Heart left ventricle (tissue), 16 donors: ENCODE measurements at places on chromosomes 7 and 10. TPM values are rescaled to one million over a fixed set of nuclear protein-coding genes. Genes with fewer than 3 reads are reported as not detected.

DNA sequence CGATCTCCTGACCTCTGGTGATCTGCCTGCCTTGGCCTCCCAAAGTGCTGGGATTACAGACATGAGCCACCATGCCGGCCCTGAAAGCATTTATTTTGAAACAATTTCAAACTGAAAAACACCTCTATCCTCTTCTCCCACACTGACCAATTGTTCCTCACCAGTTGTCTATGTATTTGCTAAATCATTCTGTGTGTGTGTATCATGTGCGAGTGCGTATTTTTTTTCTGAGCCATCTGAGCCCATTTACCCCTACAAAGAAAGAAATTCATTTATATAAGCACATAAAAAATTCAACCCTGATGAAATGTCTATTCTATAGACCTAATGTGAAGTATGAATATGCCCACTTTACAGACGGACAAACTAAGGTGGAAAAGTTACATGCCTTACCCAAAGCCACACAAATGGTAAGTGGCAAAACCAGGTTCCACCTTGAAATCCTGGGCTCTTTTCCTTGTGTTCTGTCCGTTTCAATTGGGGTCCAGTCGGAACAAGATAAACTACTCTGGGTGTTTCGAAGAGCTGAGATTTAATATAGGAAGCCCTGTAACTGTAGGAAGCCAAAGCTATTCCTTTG lies 46.8 kb downstream of the RBM17 start:
- no peaks in the 10 kb centered on the region for H3K36me3 ChIP-seq
- DNase-seq = no peak
- no peak overlapping the region for H3K4me3 ChIP-seq
- peaks cover 9% of the 10 kb centered on the region for H3K27me3 ChIP-seq

- no peaks in the 10 kb centered on the region for H3K4me1 ChIP-seq
- H3K27me3 ChIP-seq = no peaks in the 10 kb centered on the region
- H3K27ac ChIP-seq = no peak overlapping the region
- no peaks in the 10 kb centered on the region for H3K36me3 ChIP-seq
These were observed 56.0 kb upstream of the TFEC start for GRCh38 chr7:116086547-116087045.

GRCh38 chr7:153524070-153524601 lies 528.1 kb upstream of the DPP6 start:
- H3K4me3 ChIP-seq = no peak overlapping the region
- peak overlapping the region; percentile 20 for H3K27ac ChIP-seq
- H3K27me3 ChIP-seq = no peaks in the 10 kb centered on the region
- no peaks in the 10 kb centered on the region for H3K36me3 ChIP-seq
- no peaks in the 10 kb centered on the region for H3K4me1 ChIP-seq

DNA sequence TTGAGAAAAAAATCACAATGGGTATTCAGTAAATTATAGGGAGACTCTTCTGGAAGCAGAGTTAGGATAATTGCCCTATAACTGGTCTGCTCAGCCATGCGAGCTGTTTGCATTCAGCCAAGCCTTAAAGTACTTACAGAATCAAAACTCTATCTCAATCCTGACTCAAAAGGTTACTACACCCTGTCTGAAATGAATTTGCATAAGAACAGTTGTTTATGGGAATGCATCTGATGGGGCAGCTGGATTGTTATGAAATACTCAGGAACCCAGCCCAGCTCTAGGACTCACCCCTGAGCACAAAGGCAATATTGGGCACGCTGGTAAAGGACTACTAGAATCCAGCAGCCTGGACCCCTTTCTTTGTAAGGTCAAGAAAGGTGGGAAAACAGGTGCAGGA lies 38.8 kb downstream of the AKR1B15 start:
- H3K4me3 ChIP-seq = no peak overlapping the region
- H3K36me3 ChIP-seq = no peaks in the 10 kb centered on the region
- H3K4me1 ChIP-seq = no peaks in the 10 kb centered on the region
- no peak for DNase-seq
- no peak overlapping the region for H3K27ac ChIP-seq

- H3K4me3 ChIP-seq = no peak overlapping the region
- H3K27ac ChIP-seq = no peak overlapping the region
- H3K27me3 ChIP-seq = no peaks in the 10 kb centered on the region
- peaks cover 4% of the 10 kb centered on the region for H3K4me1 ChIP-seq
- DNase-seq = no peak
These were observed 64.8 kb upstream of the GTF2IRD1 start for GRCh38 chr7:74388880-74389415.

- H3K27me3 ChIP-seq = no peaks in the 10 kb centered on the region
- peak within 1 kb of the TSS; percentile 68 for H3K4me3 ChIP-seq
- H3K27ac ChIP-seq = peak within 1 kb of the TSS; percentile 75
- peak; percentile 72 for DNase-seq
- no peaks in the 10 kb centered on the region for H3K36me3 ChIP-seq
- H3K4me1 ChIP-seq = no peaks in the 10 kb centered on the region
These were observed at the start of gene MYOF for GRCh38 chr10:93482145-93482834. Gene MYOF (minus strand): TSS chr10:93482334. CDS start chr10:93482194, 140 bp downstream.

GRCh38 chr7:51224811-51225595 lies 91.6 kb downstream of the COBL start:
- H3K4me1 ChIP-seq = no peaks in the 10 kb centered on the region
- H3K27ac ChIP-seq = no peak overlapping the region
- H3K36me3 ChIP-seq = no peaks in the 10 kb centered on the region

DNA sequence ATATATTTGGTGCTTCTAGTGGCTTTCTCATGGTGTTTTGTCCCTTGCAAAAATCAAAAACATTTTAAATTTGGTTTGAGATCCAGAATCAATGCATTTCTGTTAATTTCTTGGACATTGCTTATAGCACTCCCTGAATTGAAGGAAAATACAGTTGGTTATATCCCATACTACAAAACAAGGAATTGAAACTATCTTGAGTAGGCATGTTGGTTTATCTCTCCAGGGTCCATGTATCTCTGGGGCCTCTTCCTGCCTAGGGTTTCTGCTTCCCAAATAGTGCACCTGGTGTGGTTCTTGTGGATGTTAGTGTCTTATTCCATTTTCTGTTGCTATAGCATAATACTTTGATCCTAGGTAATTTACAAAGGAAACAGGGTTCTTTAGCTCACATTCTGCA lies 212.4 kb downstream of the CAMK1D start:
- no peaks in the 10 kb centered on the region for H3K27me3 ChIP-seq
- DNase-seq = no peak
- H3K36me3 ChIP-seq = no peaks in the 10 kb centered on the region
- no peaks in the 10 kb centered on the region for H3K4me1 ChIP-seq
- no peak overlapping the region for H3K27ac ChIP-seq

DNA sequence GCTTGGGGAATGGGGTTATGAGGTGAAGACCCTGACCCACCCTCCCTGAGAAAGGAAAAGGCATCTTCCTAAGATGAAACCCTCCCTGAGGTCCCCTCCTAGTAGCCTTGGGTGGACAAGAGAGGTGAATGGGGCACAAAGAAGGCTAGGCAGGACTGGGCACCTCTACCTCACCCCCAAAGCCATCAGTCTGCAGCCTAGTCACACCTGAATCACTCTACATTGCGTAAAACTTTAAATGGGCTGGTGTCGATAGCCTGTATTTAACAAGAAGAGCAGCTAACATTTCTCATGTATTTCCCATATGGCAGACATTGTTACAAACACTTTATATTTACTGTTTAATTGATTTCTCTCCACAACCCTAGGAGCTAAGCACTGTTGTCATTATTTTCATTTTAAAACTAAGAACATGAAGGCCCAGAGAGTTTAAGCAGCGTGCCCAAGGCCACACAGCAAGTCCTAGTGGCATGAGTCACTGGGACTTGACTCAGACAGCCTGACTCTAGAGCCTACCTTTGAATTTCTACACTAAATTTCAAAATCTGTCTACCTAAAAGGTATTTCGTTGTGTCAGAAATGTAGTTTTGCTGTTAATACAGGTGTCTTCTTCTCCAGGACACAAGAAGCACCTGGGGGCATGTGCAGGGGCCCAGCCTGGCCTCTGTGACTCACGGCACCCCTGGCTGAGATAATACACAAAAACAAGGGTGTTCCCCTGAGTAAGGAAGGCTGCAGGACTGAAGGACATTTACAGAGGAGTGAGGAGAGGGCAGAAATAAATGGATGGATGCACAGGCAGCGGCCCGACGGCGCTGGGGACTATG lies 3.4 kb downstream of the AOC1 start:
- no peak overlapping the region for H3K4me3 ChIP-seq
- no peaks in the 10 kb centered on the region for H3K36me3 ChIP-seq
- peaks cover 12% of the 10 kb centered on the region for H3K27me3 ChIP-seq
- DNase-seq = no peak
- no peaks in the 10 kb centered on the region for H3K4me1 ChIP-seq

DNA sequence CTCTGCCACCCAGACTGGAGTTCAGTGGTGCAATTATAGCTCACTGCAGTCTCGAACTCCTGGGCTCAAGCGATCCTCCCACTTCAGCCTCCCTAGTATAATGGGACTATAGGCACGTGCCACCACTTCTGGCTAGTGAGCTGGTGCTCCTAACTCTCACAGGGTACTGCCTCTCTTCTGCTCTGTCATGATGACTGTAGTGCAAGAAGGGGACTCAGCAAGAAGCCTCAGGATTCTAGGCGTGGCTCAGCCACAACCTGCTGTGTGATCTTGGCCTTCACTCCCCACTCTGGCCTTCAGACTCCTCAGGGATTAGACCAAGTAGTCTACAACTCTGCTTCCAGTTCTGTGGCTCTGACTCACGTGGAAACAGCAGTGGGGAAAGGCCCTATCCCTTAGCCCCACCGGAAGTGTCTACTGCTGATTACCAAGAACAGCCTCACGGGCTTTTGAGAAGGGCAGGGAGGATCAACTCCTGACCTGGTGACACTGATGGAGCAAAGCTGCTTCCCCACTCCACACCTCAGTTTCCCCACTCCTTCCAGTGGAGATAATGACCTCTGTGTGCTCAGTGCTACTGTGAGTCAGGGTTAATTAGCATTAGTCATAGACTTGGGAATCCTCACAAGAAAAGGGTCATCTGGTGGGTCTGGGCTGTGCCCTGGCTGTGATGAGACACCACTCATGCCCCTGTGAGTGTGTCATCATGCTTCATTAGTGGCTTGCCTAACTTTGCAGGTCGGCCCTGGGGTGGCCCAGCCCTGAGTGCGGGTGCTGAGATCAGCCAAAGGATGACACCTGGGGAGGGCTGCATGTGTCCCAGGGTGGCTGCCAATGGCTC lies 41.1 kb downstream of the ZC3HC1 start:
- peaks cover 23% of the 10 kb centered on the region for H3K4me1 ChIP-seq
- no peaks in the 10 kb centered on the region for H3K27me3 ChIP-seq
- no peak for DNase-seq
- no peak overlapping the region for H3K4me3 ChIP-seq
- H3K27ac ChIP-seq = peak overlapping the region; percentile 34
- H3K36me3 ChIP-seq = no peaks in the 10 kb centered on the region

GRCh38 chr10:87915406-87915805 lies 52.0 kb downstream of the PTEN start:
- DNase-seq = no peak
- H3K4me3 ChIP-seq = no peak overlapping the region
- no peaks in the 10 kb centered on the region for H3K36me3 ChIP-seq
- H3K27ac ChIP-seq = peak overlapping the region; percentile 8
- peaks cover 29% of the 10 kb centered on the region for H3K4me1 ChIP-seq

GRCh38 chr10:112768121-112768520 lies 181.9 kb upstream of the TCF7L2 start:
- DNase-seq = no peak
- no peaks in the 10 kb centered on the region for H3K36me3 ChIP-seq
- H3K27me3 ChIP-seq = no peaks in the 10 kb centered on the region
- no peak overlapping the region for H3K27ac ChIP-seq

GRCh38 chr10:99235658-99236626 lies at the start of gene HPSE2:
Gene HPSE2 (minus strand): TSS chr10:99235852.
- H3K4me1 ChIP-seq = peaks cover 30% of the 10 kb centered on the region
- no peak for DNase-seq
- no peaks in the 10 kb centered on the region for H3K36me3 ChIP-seq

GRCh38 chr10:133278577-133279265 lies 2.1 kb upstream of the ADAM8 start:
- H3K4me3 ChIP-seq = no peak overlapping the region
- H3K27ac ChIP-seq = no peak overlapping the region
- H3K36me3 ChIP-seq = no peaks in the 10 kb centered on the region

- H3K27me3 ChIP-seq = no peaks in the 10 kb centered on the region
- H3K36me3 ChIP-seq = no peaks in the 10 kb centered on the region
- H3K27ac ChIP-seq = no peak overlapping the region
- DNase-seq = no peak
- H3K4me1 ChIP-seq = no peaks in the 10 kb centered on the region
- H3K4me3 ChIP-seq = no peak overlapping the region
These were observed 78.9 kb upstream of the INSYN2A start for GRCh38 chr10:127275272-127275671.

DNA sequence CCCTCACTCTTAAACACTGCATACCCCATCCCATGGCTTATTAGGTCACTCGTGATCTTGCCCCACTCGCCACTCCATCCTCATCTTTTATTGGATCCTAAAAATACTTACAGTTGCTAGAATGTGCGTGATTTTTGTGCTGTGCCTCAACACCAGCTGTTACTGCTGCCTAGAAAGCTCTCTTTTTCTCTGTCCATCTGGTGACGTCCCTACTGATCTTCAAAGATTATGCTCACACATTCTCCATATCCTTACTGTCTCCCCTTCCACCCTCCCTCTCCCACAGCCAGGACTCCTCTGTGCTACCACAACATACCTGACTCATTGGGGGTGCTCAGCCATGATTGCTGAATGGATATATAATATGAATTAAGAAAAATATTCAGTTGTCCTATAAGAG lies 42.0 kb downstream of the CDK6 start:
- no peak overlapping the region for H3K27ac ChIP-seq
- DNase-seq = no peak
- no peaks in the 10 kb centered on the region for H3K36me3 ChIP-seq
- H3K4me3 ChIP-seq = no peak overlapping the region
- H3K4me1 ChIP-seq = peaks cover 35% of the 10 kb centered on the region

DNA sequence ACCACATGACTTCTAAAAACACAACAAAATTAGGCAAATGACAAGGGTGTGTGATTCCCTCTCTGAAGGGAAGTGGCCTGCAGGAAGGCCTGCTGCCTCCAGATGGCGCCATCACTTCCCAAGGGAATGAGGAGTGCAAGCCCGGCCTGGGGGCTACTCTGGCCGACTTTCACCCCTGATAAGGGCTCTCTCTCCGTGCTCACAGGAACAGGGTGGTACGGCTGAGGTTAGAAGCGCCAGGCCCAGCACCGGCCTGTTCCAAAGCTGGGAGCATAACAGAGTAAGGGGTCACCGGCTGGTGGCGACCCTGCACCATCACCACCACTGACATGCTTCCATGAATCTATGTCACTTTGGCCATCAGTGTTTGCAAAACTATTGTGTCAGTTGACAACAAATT lies 13.1 kb downstream of the RBP3 start:
- no peaks in the 10 kb centered on the region for H3K4me1 ChIP-seq
- no peak overlapping the region for H3K4me3 ChIP-seq
- no peak overlapping the region for H3K27ac ChIP-seq
- no peak for DNase-seq
- no peaks in the 10 kb centered on the region for H3K36me3 ChIP-seq

The PON1 gene
- polyA plus RNA-seq = 0.07 TPM

The FRMD4A gene
- 21.3 TPM for polyA plus RNA-seq

The AKAP9 gene
- polyA plus RNA-seq = 22.3 TPM
